ENCODE measurements at places on chromosomes 2 and 18.

GRCh38 chr2:113232123-113232522 is 46.6 kb downstream of the PAX8 start:
- DNase-seq, result no peak

DNA sequence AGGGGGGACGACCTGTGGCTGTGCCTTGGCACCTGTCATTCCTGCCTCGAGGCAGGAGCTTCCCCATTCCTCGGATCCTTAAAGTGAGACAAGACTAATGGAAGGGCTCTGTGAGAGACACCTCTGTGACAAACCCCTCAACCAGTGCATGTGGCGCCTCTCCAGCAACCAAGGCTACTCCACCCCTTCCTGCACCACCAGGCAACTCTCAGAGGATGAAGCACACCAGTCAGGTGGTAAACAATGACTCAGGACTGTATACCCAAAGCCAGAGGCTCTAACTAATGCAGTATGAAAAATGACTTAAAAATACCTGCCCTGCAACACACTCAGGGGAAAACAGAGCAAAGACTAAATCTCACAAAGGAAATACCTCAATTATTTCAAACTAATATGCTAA is 136.9 kb downstream of the UXS1 start:
- DNase-seq, result no peak

- DNase-seq, result no peak
Measured at GRCh38 chr2:54224997-54225396, 31.0 kb downstream of the TSPYL6 start.

DNA sequence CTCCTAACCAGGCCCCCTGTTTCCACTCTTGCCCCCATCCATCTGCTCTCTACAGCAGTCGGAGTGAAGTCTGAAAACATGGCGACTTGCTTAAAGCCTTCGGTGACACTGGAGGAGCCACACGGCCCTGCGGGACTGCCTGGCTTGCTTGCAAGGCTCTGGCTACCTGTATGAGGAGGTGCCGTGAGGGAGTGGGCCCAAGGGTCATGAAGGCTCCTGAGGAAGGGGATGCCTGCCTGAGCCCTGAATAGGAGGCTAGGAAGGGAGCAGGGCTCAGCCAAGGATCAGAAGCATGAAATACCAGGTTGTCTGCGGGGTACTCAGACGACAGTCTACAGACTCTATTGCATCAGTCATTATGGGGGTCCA is 75.4 kb downstream of the EMX1 start:
- DNase-seq, result no peak

- DNase-seq, result no peak
Measured at GRCh38 chr2:3121601-3122000, 256.0 kb downstream of the EIPR1 start.

DNA sequence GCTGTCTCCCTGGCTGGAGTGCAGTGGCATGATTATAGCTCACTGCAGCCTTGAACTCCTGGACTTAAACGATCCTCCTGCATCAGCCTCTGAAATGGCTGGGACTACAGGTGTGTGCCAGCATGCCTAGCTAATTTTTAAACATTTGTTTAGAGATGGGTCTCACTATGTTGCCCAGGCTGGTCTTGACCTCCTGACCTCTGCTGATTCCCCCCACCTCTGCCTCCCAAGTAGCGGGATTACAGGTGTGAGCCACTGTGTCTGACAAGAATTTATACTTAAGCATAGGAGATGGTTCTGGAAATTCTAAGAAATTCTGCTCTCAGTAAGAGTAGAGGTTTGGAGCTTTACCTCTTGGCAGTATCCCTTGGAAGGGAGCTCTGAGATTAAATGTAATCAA is 18.2 kb downstream of the MTHFD2 start:
- DNase-seq, result no peak

GRCh38 chr2:74498500-74499266 is 720 bp downstream of the LBX2 start:
- peak; percentile 60 for DNase-seq

DNA sequence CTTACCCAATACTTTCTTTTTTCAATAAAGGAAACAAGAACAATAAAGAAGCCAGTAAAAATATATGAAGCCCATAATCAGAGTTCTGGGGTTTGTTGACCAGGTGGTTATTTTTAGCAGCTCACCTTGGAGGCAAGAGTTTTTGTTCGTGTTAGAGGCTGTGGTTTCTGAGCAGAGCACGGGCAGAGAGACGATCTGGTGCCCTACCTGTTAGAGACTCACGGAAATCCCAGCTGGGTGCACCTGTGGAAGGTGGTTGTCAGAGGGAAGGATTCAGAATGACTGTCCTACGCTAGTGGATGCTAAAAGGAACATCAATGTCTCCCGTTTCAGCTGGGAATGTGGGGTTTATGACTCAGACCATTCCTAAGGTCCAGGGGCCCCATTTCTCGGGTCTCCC is 87.6 kb downstream of the NRP2 start:
- DNase-seq, result no peak

GRCh38 chr2:96839293-96839874 is 4.4 kb downstream of the ANKRD23 start:
- peak; percentile 85 for DNase-seq

- DNase-seq, result no peak
Measured at GRCh38 chr18:6639305-6639704, 90.2 kb upstream of the ARHGAP28 start.

GRCh38 chr2:229265727-229266126 is 5.4 kb downstream of the PID1 start:
- no peak for DNase-seq

DNA sequence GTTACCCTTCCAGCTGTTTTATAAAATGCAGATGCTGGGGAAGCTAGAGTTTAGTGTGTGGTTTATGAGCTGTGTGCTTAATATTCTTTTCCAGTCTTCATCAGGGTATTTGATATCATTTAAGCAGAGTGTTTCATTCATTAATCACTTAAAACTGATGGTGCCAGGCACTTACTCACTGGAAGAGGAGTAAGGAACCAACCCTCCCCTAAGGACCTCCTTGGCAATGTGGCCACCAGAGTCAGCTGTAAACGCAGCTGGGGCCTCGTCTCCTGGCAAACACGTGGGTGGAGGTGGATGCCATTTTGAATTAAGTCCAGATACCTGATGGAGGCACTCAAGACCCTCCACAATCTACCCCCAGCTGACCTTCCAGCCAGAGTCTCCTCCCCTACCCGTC is 331.6 kb downstream of the CLIP4 start:
- DNase-seq, result no peak
